ENCODE measurements at places on chromosomes 6 and 20. TPM values are rescaled to one million over a fixed set of nuclear protein-coding genes. Genes with fewer than 3 reads are reported as not detected.

The ACTL10 gene
- total RNA-seq: 4.1 TPM

The NECAB3 gene
- 10.7 TPM for total RNA-seq

The EYA2 gene
- total RNA-seq: not detected

DNA sequence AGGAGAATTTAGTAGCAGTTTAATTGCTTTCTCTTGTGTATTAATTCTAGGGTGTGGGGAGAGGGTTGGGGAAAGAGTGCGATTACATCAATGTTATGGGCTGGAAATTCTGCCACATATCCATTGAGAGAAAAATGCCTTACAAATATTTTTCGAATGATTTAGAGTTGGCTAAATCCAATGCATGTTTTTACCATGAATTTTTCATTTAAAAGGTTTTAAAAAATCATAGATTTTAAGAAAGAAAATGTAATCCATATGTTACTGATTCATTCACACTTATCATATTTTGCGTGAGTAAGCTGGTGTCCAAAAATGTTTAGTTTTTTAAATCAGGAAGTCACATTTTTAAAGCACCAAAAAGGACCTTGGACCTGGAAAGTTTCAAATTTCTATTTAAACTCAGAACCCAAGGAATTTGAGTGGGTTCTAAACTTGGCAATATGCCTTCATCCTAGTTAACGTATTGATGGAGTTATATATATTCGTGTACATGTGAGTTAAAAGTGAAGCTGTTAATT lies 627.4 kb upstream of the CITED2 start:
- DNase-seq: no peak

DNA sequence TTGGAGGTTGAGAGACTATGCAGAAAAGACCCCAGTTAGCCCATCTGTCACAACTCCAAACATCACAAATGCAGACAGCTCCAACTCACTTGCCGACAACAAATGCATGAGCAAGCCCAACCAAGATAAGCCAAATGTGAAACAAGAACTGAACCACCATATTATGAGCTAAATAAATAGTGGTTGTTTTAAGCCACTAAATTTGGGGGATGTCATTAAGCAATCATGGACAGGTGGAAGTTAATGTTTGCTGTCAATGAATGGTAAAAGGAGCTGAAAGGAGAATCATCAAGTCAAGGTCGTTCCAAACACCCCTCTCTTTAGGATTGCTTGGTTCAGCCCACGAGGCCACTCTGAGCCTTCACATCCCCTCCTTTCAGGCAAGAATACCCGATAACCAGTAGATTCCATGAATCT lies 71.2 kb upstream of the PLCB4 start:
- DNase-seq: no peak

All from activated naive CD8-positive, alpha-beta T cell treated with anti-CD3 and anti-CD28 coated beads for 36 hours (primary cell).